ENCODE measurements at places on chromosomes 1 and 21.

- DNase-seq, result no peak
Observed at GRCh38 chr1:228366866-228367741, 39.5 kb downstream of the TRIM11 start.

GRCh38 chr1:230286890-230287269 lies 139.3 kb downstream of the PGBD5 start:
- DNase-seq, result no peak

DNA sequence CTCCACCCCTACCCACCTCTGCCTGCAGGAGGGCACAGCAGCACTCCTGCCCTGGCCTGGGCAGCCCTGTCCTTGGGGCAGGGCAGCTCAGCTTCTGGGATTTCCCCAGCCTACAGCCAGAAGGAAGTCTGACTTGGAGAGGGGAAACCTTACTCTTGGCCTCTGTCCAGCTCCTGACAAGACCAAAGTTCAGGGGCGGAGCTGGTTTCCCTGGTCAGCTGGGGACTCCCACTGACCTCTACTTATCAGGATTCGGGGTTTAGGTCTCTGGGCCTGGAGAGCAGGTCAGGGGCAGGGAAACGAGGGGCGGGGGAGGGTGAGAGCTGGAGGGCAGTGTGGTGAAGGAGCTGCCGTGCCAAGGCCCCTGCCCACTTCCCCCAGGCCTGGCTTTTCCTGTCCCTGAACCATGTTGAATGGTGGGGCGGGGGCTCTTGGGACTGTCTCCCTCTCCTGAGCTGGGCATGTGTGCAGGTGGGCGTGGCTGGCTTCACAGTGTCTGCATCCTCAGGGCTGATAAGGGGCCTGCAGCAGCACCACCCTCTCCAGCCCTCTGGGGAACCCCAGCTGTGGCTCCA lies 16.8 kb upstream of the ETV3 start:
- DNase-seq, result no peak

GRCh38 chr1:203913073-203913521 lies 51.7 kb downstream of the SNRPE start:
- DNase-seq, result no peak

- no peak for DNase-seq
Observed at GRCh38 chr1:36982709-36983108, 51.6 kb downstream of the GRIK3 start.

DNA sequence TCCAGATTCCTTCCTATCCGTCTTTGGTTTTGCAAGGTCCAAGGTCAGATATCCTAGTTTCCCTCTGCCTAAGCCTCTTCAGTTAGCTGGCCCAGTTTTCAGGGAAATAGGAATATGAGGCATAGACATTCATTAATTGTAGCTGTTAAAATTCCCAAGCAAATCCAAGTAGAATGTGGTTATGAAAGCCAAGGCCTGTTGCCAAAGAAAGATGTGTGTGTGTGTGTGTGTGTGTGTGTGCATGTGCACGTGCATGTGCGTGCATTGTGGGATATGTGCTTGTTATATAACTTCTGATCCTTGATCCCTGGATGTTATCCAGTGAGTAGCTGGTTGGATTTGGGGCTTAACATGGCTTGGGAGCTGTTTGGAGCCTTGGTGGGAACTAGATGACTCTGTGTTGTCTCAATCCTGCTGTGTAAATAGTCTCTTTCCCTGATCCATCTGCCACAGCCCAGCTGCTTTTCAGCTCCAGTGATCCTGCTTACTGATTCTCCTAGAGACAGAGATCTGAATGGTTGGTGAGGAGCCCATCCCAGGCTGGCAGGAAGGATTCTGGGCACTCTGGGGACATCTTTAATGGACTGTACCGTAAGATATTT lies 70.6 kb upstream of the GCLM start:
- no peak for DNase-seq

DNA sequence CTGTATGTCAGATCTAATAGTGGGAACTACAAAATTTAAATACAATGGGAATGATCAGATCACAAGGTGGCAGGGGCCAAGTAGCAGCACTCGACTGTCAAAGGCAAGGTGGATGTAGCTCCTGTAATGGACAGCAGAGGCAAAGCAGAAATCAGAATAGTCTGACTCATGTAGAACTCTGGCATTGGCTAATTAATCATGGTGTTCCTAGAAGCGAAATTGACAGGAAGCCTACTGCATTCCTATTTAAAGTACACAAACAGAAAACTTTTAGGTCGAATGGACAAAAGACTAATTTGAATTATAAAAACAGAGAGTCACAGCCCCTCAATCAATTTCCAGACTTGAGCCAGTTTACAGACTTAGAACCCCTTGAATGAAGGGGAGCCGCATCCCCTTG lies 17.4 kb upstream of the IL12RB2 start:
- DNase-seq, result no peak

DNA sequence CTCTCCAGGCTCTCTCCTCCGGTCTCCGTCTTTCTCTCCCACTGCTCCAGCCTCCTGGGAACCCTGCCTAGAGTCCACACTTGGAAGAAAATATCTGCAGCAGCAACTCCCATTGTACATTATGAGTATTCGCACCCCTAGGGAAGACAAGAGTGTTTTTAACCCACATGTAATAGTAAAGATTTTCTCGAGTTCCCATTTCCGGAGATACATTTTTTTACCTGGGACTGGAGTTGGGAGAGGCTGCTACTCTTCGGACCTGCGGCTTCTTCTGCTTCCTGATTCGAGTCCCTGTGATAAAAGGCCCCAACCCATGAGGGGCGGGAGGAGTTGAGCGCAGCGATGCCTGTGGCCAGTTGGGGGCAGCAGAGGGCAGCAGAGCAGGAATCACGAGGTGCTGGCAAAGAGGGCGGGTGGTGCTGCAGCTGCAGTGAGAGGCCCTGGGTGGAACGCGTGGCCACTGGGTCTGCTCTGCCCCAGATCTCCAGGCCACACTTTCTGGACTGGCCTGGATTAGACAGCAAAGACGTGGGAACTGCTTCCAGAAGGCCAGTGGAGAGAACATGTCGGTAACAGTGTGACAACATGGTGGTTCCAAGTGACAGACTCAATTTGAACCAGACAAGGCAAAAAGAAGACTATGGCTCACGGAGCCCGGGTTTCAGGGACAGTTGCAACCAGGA lies 221.0 kb upstream of the CSF3R start:
- peak; percentile 4 for DNase-seq

- no peak for DNase-seq
Observed at GRCh38 chr1:2474933-2475371, 1.1 kb upstream of the PLCH2 start.

- DNase-seq, result no peak
Observed at GRCh38 chr21:42621819-42622177, 31.6 kb upstream of the PDE9A start.

- no peak for DNase-seq
Observed at GRCh38 chr1:37485902-37486679, 11.7 kb downstream of the ZC3H12A start.

- DNase-seq, result no peak
Observed at GRCh38 chr1:227540170-227541098, 22.9 kb upstream of the ZNF678 start.

- peak; percentile 86 for DNase-seq
Observed at GRCh38 chr1:44808938-44809917, 905 bp downstream of the BTBD19 start.

DNA sequence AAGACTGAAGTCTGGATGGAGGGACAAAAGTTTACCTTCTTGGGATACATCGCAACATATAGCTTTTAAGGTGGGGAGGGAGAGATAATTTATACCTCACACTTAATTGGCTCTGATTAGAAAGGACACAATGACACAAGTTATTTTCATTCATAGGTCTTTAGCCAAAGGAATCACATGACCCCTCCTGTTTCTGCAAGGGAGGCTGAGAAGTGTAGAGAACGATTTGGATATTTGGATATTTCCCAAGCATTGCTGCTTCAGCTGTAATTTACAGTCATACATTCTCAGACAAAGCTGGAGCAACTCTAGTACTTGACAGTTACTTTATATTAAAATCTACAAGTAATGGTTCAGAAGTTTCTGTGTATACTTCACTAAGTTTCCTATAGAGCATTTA lies 24.2 kb downstream of the DAP3 start:
- no peak for DNase-seq

DNA sequence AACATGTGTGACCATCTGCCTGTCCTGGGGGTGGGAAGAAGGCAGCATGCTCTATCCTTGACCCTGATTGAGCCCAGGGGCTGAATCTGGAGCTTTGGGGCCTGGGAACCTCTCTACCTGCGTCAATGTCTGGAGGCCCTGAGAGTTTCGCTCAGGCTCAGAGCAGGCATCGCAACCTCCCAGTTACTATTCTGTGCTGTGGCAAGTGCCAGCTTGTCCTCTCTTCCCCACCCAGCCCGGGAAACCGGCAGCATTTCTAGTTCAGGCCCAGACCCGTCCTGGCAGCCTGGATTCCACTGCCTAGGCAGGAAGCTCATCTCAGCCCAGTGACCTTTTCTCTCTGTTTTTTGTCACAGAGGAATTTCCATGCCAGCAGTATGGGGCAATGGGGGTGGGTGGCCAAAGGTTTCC lies 10.0 kb upstream of the IRF6 start:
- DNase-seq, result no peak

DNA sequence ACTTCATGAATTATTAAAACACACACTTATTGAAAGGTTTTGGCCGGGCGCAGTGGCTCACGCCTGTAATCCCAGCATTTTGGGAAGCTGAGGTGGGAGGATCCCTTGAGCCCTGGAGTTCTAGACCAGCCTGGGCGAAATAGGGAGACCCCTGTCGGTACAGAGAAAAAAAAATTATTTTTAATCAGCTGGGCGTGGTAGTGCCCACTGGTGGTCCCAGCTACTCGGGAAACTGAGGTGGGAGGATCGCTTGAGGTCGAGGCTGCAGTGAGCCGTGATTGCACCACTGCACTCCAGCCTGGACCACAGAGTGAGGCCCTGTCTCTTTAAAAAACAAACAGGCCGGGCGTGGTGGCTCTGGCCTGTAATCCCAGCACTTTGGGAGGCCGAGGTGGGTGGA lies 1.7 kb downstream of the GABPB2 start:
- DNase-seq, result no peak

- DNase-seq, result no peak
Observed at GRCh38 chr1:27135541-27136235, 19.2 kb downstream of the SLC9A1 start.

- no peak for DNase-seq
Observed at GRCh38 chr1:185594786-185595410, 139.3 kb upstream of the HMCN1 start.

GRCh38 chr1:39832294-39832693 lies 43.6 kb upstream of the BMP8B start:
- no peak for DNase-seq

- no peak for DNase-seq
Observed at GRCh38 chr1:17190010-17190995, 14.6 kb upstream of the PADI1 start.

DNA sequence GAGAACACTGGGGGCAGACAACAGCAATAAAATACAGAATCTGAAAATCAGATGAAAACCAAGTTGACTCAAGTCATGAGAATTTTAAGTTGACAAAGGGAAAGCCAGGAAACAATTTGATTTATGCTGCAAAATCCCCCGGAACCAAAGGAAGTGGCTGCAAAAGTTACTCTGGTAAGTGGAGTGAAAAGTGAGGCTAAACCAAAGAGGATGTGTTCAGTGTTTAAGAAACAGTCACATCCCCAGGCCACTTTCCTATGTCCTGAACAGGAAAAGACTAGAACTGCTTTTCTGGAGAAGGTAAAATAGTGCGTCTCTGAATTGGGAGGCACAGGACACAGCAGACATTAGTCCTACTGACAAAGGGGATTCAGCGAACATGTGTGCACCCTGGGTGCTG lies 5.9 kb downstream of the TARBP1 start:
- DNase-seq, result no peak

- no peak for DNase-seq
Observed at GRCh38 chr1:98314601-98315000, 346.9 kb upstream of the SNX7 start.

DNA sequence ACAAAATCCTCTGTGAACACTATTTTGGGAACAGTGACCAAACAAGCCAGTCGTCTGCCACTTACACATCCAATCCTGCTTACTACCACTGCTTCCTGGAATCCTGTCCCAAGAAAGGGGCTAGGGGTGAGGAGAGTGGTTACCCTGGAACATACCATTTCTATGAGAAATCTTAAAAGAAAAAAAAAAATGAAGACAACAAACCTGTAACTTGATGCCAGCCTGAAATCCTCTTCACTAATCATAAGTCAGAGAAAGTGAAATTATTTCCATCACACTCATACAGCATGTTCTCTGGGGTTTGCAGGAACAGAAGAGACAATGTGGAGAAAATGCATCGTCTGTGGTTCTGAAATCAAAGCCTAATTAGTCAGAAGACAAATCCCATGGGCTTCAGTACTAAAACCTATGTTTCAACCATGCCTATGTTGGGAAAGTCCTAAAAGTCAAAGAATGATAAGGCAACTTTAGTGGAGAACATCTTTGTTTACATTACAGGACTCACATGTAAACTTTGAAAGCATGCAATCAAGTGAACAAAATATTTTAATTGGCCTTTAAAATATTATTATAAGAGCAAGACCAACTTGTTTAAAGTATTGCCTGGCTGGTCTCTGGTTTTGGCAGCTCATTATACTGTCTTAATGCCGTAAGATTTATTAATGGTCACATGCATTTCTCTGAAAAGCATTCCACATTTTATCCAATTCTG lies 220.7 kb downstream of the LTN1 start:
- DNase-seq, result no peak

DNA sequence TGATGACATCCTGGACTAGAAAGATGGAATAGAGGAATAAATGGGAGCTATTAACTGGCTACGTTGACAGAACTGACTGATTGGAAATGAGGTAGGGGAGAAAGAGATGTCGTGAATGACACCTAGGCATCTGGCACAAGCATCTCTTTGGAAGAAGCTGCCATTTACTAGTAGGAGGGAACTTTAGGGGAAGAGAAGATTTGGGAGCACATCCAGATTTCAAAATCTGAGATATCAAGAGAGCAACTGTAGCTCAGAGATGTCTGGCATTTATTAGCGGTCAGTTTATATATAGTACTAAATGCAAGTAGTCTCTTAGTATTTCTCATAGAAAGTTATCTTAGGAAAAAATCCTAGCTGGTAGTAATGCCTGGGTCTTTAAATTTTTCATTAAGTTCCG lies 131.9 kb upstream of the C1orf105 start:
- DNase-seq, result no peak

- DNase-seq, result no peak
Observed at GRCh38 chr1:68217060-68217554, 15.2 kb downstream of the WLS start.

- no peak for DNase-seq
Observed at GRCh38 chr1:205072286-205072685, 12.0 kb downstream of the TMEM81 start.

GRCh38 chr1:204282761-204283221 lies 69.0 kb upstream of the GOLT1A start:
- DNase-seq, result no peak

DNA sequence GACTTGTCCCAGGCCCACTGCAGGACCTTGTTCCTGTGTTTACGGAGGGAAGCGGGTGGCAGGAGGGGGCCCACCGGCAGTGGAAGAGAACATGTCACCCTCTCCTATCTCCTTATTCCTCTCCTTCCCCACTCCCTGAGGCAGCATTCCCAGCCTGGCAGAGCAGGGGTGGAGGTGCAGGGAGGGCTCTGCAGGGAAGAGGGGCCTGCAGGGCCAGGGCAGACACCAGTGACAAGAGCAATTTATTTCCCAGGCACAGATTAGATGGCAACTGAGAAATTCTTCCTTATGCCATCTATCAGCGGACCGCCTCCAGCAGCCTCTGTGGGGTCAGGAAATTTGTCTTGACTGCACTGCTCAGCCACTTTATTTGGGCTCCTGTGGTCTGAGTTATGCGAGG lies 105.8 kb downstream of the DDX20 start:
- no peak for DNase-seq
